ENCODE measurements at places on chromosomes 13 and 19. TPM values are rescaled to one million over a fixed set of nuclear protein-coding genes. Genes with fewer than 3 reads are reported as not detected.

- peak; percentile 27 for DNase-seq
These were observed 21.8 kb downstream of the DCAF15 start for GRCh38 chr19:13974073-13974472.

GRCh38 chr13:111663953-111664421 lies 343.5 kb downstream of the TEX29 start:
- no peak for DNase-seq

- DNase-seq = no peak
These were observed 390.5 kb downstream of the ZNF536 start for GRCh38 chr19:30762651-30763050.

DNA sequence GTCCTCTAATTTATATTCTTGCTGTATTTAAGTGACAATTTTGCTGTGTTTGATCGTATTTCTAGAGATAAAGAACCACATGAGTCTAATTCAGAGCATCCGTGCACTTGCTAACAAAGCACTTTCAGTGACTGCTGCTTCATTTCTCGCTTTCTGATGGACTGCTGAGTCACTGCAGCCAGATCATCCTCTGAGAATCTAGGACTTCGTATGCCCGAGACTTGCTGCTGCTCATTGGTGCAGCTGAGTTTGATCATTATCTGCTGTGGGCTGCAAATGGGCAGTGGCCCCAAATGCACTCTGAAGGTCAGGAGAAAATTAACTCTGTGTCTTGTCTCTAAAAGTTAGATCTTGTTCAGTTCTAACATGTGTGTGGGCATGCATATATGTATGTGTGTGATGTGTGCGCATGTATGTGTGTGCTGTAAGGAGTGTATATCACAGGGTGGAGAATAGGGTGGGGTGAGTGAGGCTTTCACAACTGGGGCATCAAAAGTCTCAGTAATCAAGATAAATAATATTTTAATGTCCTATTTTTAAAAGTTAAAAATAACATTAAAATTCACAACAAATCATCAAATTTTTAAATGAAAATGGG lies 342.6 kb downstream of the MTUS2 start:
- DNase-seq = peak; percentile 20

Gene SLAIN1
- 5.0 TPM for total RNA-seq

DNA sequence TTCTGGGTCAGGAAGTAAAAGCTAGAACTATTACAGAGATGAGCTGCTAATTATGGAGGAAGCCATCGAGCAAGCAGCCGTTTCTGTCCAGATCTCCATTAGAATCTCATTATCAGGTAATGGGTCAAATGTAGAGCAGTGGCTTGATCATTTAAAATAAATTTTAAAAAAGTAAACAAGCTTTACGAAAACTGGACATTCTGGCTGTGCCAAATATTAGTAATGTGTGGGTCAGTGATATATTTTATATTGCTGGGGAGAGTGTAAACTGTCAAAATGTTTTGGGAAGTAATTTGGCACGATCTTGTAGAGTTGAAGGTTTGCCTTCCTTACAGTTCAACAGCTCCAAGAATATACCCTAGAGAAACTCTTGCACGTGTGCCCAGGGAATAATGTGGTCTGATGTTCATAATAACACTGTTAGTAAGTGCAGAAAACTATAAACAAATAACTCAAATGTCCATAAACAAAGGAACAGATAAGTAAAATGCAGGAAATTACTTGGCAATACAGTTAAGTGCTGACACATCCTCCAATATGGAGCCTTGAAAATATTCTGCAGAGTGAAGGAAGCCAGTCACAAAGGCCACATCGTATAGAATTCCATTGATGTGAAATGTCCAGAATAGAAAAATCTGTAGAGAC lies 127.2 kb upstream of the UBL3 start:
- DNase-seq = no peak

DNA sequence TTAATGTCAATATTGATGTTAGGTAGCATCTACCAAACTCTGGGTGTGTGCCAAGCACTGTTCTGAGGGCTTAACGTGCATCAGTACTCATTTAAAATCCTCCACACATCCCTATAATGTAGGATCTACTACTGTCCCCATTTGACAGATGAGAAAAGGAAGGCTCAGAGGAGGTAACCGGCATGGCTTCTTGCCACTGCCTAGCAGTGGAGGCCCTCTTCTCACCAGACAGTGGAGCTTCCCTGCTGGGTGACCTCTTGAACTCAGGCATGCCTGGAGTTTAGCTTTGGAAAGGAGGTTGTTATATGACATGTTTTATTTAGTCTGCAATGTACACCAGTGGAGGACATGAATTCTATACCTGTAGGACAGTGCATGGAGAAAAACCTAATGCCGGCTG lies 2.1 kb downstream of the SPATA13 start:
- peak; percentile 37 for DNase-seq

Measured in PC-3 (cell line).